ENCODE measurements at places on chromosomes 3 and 15.

GRCh38 chr3:123346021-123346420 lies 102.9 kb downstream of the ADCY5 start:
- no peak for DNase-seq

DNA sequence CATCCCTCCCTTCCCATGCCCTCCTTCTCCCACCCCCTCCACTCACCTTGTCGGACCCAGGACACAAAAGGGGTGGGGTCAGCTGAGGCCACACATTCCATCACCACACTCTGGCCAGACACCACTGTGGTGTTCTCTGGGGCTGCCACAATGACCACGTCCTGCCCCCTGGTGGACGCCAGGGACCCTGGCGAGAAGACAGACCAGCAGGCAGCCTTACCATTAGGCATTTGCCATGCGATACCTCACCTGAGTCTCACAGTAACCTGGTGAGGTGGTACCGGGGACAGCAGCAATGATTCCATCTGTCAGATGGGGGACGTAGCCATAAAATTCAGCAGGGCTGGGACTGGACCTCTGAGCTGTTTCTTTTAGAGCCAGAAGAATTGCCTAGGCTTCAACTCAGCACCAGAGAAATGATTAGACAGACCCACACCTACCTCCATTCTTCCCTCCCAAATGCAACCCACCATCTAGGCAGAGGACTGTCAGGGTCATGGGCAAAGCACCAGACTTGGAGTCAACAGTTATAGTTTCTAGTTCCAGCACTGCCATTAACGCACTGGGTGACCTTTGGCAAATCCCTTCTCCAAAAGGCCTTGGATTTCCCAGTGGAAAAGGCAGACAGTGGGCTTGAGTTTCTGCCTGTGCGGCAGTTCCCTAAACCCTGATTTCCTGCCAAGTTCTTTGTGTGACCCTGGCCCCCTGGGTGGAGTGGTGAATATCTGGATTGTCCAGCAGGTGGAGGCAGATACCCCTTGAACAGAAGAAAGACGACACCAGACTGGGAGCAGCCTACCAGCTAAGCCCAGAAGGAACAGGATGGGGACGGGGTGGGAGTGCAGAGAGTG lies 21.8 kb downstream of the IGDCC4 start:
- DNase-seq, result peak; percentile 63

- DNase-seq, result no peak
Measured at GRCh38 chr15:58755956-58756355, 6.4 kb upstream of the ADAM10 start.

DNA sequence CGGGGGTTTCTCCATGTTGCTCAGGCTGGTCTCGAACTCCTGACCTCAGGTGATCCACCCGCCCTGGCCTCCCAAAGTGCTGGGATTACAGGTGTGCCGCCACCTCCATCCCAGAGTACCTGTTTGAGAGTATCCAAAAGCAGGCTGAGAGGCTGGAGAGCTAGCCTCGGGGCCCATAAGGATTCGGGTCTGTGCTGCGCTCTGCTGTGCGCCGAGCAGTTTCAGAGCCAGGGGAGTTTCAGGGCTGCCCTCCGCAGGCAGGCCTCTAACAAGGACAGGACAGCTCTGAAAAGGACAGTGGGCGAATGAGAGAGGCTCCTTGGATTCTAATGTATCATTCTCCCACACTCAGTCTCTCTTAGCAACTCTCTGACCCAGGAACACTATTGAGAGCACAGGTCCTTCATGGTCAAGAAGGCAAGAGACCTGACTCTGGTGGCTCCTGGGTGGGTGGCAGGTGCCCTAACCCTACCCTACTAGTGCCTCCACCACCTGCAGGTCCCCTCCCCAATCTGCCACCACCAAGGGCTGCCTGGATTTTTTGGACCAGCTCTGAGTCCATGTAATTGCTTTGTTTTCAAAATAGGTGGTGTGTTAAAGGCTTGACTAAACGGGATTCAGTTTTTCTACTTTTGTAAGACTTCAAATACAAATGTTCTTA lies 27.8 kb downstream of the MAGEF1 start:
- no peak for DNase-seq

- no peak for DNase-seq
Measured at GRCh38 chr3:113606539-113607218, 74.3 kb downstream of the SIDT1 start.

- DNase-seq, result no peak
Measured at GRCh38 chr15:33822479-33822878, 145.8 kb upstream of the CHRM5 start.

DNA sequence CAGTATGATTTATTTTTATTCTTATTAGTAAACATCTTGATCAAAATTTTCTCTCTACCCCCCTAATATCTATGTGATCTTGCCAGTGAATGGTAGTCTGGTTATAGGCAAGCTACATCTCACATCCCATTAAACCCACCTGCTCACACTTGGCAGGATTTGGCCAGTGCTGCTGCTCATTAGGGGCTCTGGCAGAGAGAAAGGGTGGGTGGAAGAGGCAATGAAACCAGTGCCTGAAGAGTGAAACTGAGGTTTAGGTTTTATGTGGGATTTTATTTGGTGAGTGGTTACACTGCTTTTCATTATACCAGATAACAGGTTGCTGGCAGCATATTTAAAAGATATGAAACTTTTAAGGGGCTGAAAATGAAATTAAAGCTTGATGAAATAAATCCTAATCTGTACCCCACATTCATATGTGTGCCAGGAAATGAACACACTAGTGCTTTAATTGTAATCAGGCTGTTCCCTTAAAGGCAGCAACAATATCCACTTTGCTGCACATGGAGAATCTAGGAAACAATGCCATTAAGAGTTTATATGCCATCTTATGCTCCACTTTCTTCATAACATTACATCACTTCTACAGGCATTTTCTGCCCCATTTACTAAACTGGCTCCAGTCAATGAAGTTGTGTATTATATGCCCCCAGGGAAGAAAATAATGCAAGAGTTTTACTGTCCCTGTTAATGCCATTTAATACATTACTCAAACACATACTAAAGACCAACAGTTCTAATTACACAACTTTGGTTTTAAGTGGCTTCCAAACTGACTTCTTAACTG lies 688.7 kb downstream of the MECOM start:
- DNase-seq, result no peak

DNA sequence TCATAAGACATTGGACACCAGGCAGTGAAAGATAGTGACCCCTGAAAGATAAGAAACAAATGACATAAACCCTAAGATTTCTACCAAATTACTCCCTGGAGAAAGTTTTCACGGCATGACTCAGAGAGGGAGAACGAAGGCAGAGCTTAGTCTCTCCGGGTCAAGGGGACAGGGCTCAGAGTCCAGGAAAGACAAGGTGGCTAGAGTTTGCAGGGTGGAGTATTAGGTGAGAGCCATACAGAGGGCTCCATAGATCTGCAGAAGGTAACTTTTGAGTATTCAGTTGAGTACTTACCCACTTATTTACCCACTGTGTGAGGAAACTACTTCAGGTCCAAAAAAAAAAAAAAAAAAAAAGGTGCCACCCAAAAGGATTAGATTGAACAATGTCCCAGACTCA lies 143.2 kb downstream of the C3orf70 start:
- no peak for DNase-seq

DNA sequence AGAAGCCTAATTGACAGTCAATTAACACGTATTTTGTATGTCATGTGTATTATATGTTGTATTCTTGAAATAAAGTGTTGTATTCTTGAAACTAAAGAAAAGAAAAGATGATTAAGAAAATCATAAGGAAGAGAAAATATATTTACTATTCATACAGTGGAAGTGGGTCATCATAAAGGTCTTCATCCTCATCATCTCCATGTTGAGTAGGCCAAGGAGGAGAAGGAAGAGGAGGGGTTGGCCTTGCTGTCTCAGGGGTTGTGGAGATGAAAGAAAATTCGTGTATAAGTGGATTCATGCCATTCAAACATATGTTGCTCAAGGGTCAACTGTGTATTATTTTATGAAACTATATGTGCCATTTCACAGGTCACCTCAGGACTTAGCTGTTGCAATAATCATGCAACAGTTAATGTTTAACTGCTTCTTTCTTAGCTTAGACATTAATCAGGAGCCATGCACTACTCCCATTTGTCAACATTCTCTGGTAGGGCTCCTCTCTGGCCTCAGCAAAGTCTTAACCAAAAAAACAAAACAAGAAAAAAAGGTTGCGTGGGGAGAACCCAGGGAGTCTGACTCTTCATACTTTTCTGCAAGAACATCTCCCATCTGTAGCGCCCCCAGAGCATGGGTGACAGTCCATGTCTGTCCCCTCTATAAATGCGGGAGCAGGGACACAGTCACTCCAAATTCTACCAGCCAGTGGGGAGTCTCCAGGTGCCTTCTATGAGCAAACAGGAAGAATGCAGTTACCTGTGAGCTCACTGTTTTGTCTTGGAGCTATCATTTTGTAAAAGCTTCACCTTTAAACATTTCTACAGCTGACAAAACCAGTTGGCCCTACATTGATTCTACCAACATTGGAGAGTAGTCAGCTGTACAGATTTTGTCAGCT lies 19.9 kb upstream of the LRRC2 start:
- no peak for DNase-seq

DNA sequence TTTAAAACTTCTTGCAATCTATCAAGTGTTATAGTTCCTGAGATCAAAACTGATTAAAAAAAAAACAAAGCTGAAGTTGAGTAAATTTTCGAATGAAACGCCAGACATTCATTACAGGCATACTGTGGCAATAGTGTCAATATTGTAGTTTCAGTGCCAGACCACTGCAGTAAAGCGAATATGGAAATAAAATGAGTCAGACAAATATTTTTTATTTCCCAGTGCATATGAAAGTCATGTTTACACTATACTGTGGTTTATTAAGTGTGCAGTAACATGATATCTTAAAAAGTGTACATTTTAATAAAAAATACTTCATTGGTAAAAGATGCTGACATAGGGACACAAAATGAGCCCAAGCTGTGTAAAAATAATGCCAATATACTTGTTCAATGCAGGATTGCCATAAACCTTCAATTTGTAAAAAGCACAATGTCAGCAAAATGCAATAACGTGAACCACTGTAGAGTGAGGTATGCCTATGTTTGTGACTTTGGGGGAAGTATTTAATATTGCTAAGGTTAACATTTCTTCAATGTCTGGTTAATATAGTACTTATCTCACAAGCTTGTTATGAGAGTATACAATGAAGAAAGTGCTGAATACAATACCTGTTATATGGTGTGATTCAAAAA lies 1473.9 kb upstream of the GBE1 start:
- DNase-seq, result no peak

DNA sequence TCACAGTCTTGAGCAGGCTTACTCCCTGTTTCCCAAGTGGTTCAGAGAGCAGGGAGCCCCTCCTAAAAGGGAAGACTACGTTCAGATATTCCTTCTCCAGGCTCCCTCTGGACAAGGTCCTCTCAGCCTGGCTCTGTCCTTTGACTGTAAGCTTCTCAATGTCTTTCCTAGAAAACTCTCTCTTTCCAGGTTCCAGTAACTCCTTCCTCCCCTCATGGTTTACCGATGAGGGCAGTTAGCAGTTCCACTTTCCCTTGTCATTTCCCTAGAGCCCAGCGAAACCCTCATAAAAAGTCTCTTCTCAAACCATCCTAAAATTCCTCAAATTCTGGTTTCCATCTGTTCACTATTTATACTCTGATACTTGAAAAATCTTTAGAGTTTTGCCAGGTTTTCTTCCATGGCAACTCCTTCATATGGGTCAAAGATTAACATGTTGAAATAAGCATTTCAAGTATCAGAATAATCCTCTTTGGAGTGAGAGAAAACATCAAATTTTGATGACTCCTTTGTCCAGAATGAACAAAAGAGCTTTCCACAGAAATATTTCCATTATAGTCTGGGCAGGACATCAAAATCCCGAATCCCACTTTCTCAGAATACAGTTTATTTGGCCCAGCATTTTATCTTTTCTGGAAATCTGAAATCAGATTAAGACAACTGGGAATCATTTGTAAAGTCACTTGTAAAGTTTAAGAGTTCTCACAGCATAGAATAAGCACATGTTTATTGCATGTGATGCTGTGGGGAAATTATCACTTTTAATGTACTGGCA lies 599.4 kb downstream of the UNC13C start:
- DNase-seq, result no peak

DNA sequence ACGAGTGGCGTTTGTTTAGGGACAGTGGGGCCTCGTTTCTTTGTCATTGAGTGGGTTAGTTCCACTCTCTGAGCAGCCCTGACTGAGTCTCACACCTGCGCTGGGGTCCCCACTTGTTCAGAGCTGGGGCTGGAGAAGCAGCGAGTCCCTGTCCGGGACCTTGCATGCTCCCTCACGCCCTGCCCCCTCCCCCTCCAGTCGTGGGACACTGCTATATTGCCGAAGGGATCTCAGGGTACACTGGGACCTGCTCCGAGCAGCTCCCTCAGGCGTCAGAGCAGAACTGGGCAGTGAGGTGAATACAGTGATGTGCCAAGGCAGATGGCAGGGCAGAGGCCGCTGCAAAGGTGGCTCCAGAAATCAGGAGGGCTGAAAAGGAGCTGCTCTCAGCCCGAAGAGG lies 59.9 kb upstream of the KLF13 start:
- DNase-seq, result peak; percentile 61

- DNase-seq, result no peak
Measured at GRCh38 chr3:4432259-4432658, 34.8 kb downstream of the SUMF1 start.
